ENCODE measurements at places on chromosomes 7 and 10.
A peak's percentile ranks its signal among the peaks of the same experiment; 100 is the strongest.

DNA sequence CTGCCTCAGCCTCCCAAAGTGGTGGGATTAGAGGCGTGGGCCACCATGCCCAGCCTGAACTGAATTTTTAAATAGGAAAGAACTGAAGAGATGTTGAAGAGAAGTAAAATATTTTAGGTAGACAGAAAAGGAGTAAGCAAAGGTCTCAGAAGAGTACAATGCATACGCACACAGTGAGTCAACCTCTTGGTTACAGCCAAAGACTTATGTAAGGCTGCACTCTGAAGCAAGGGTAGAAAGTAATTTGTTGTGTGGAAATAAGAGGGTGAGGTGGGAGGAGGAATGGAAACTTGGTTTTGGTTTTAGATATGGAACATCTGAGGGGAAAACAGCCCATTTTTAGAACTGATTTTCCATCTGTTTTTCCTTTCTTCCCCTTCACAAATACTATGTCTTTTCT lies 17.6 kb downstream of the KRIT1 start:
- no peak for DNase-seq

GRCh38 chr7:75879771-75880184 lies 944 bp downstream of the RHBDD2 start:
- DNase-seq, result no peak

DNA sequence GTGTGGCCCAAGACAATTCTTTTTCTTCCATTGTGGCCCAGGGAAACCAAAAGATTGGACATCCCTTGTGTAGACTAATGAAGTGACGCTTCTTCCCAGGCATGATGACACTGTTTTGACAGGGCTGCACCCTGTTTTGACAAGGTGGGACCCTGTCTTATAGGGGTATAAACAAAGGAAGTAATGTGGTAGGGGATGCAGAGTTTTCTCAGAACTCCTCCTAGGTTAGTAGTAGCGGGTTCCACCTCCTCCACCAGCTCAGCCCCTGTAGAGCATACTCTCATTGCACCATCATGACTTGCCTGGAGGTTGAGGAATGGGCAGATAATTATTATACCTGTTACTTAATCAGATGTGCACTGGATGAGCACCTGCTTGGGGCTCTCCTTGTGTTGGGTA lies 123.1 kb downstream of the CCNY start:
- DNase-seq, result no peak

GRCh38 chr10:79274279-79275104 lies 72.8 kb upstream of the PPIF start:
- DNase-seq, result no peak

GRCh38 chr10:12719365-12719764 lies 282.1 kb downstream of the CCDC3 start:
- DNase-seq, result no peak

DNA sequence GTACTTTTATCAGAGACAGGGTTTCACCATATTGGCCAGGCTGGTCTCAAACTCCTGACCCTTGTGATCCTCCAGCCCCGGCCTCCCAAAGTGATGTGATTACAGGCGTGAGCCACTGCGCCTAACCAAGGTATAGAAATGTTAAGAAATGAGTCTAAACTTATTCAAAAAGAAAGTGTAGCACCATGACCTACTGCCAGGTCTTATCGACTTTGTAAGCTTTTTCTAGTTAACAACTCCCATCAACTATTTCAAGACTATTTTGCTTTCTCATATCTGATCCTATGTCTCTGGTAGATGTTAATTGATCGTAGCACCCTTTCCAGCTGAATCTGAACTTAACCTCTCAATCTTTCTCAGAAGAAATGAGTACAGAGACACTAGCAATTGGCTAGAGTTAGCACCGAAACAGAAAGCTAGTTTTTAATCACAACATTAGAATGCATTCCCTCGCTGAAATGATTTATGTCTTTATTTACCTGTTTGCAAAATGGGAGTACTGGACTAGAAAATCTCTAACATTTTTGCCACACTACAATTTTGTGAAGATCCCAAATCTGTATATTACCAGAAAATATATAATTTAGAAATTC lies 114.0 kb upstream of the HGF start:
- DNase-seq, result no peak

- no peak for DNase-seq
Measured at GRCh38 chr7:100021297-100021696, 5.9 kb downstream of the ZKSCAN1 start.

DNA sequence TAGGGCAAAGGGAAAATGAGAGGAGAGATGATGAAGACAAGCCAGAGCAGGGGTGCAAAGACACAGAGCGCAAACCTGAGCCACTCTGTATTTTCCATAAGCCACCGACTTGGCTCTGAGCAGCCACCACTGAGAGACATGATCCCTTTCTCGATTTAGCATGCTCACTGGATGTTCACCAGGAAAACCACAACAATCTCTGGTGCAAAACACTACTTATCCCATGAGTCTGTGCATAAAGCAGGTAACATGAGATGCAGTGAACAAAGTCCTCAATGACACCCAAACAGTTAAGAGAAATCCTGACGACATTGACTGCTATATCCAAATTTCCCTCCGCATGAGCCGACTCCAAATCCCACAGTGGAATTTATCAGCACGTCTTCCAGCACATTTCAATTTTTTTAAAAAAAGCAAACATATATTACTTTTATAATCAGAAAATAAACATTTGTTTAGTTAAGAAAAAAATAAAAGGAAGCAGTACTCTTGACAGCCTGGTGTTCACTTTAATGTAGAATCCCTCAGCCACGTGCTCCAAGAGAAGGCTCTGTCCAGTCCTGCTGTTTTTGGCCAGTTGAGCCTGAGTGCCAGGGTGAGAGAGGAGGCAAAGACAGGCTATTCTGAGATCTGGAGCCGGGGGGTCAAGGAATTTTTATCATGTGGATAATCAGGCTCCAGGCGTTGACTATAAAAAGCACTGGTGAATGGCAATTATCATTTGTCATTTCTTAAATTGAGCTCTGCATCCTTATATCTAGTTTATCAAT lies 238.4 kb downstream of the KCNMA1 start:
- no peak for DNase-seq

GRCh38 chr7:149367418-149368180 lies 93.3 kb downstream of the ZNF777 start:
- DNase-seq, result no peak

DNA sequence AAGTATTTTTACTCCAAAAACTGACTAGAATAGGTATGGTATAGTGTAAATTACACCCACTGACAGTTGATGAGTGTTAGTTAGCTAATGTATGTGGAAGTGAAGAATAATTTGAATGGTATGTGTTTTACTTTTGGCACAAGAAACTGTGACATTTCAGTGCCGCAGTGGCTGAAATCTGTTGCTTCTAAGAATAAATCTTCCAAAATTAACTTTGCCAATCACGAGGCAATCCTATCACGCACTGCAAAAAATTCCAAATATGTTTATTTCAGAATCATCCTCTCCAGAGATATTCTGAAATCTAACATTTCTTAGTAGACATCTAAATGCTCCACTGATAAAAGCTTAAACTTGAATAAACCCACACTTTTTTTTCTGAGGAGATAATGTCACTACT lies 61.2 kb downstream of the PCLO start:
- DNase-seq, result no peak

- DNase-seq, result no peak
Measured at GRCh38 chr7:79037001-79037400, 416.5 kb downstream of the MAGI2 start.

- DNase-seq, result no peak
Measured at GRCh38 chr7:34728156-34728555, 70.1 kb downstream of the NPSR1 start.

DNA sequence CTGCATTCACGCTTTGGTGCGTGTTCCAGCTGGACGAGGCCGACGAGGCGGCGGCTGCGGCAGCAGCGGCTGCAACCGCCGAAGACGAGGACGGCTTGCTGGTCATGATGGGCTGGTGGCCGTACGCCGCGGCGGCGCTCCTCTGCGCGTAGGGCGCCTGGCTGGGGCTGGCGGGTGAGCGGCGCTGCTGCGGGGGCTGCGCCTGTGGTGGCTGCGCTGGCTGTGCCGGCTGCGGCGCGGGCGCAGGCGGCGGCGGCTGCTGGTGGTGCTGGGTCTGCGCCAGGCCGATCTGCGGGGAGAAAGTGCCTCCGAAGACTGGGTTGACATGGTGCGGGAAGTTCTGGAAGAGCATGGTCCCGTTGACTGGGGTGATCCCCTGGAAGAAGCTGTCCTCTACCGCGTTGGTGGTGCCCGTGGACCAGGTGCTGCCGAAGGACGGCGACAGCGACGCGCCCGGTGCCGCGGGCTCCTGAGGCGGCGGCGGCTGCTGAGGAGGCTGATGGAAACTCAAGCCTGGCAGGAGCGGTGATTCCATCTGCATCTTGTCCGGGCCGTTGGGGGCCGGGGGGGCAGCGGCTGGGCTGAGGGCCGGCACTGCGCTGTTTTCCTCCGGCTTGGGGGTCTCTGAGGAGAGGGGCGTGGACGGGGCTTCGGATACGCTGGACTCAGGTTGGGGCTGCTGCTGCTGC lies 51.1 kb downstream of the CPEB3 start:
- DNase-seq, result no peak

GRCh38 chr7:67033251-67033650 lies 36.6 kb downstream of the TYW1 start:
- no peak for DNase-seq

GRCh38 chr7:129225206-129225930 lies 538 bp downstream of the AHCYL2 start:
- DNase-seq, result peak; percentile 24

- DNase-seq, result no peak
Measured at GRCh38 chr10:20147684-20148083, 331.5 kb downstream of the PLXDC2 start.

DNA sequence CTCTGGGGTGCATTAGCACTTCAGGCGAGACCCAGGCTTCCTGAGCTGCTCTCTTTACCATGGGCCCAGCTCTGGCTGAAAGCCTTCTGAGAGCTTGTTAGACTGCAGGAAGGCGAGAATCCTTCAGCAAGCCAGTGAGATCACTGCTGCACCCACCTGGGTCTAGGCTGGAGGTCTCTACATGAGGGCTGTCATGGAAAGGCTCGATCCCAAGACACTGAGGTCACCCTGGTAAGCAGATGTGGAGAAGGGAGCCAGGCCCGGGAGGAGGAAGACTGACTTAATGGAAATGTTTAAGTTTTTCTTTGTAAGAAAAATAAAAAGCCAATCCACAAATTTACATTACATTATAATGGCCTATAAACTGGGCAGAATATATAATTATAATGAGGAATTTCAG lies 684.5 kb downstream of the TNS3 start:
- no peak for DNase-seq
